ENCODE measurements at places on chromosomes 6 and 20.

- no peak for DNase-seq
Measured at GRCh38 chr6:75283907-75284631, 523 bp downstream of the TMEM30A start.

- DNase-seq: no peak
Measured at GRCh38 chr20:62321521-62321948, 18.7 kb downstream of the ADRM1 start.

GRCh38 chr6:165049362-165049761, 260.0 kb downstream of the C6orf118 start:
- DNase-seq: no peak

DNA sequence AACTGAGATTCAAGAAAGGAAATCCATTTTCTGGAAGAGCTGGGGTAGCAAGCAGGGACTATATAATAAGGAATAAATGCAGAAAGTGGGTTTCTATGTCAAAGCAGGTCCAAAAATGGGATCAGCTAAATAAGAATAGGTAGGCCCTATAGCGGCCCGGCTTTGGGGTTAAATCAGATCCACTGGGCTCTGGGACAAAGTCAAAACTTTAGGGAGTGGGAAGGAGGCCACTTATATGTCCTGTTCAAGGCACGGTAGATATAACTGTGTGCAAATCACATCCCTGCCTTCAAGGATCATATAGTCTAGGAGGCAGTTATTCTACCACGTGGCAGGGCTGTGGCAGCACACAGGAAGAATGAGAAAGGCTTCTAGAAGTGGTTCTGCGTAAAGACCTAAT, 191.4 kb upstream of the CDYL start:
- DNase-seq: no peak

- DNase-seq: no peak
Measured at GRCh38 chr6:1798303-1798964, 188.7 kb downstream of the FOXC1 start.

- no peak for DNase-seq
Measured at GRCh38 chr20:32977281-32978008, 26.8 kb downstream of the SUN5 start.

DNA sequence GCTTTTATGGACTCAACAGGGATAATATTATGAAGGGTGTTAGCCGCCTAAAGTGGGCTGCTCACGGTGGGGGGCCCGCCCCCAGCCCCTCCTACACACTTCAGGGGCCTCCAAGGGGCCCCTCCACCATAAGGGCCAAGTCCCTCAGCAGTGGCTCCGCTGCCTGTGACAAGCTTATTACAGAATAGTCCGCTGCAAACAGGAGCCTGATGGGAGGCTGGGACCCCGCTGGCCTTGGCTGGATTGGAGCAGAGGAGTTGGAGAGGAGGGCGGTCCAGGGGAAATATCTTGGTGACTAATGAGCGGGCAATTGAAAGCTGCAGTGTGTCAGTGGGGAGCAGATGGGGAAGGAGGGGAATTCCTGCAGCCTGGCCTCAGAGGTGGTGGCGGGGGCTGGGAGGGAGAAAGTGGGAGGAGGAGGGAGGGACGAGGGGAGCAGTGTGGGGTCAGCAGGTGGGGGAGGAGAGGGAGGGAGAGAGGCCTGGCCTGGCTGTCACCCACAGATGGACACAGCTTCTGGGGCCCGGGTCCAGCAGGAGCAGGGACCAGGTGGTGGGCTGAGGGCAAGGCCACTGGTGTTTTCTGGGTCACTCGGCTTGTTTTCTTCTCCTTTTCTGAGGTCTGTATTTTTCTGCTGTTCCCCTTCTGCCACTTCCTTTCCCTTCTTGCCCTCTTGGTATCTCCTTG, 57.6 kb upstream of the FOXP4 start:
- no peak for DNase-seq

- DNase-seq: no peak
Measured at GRCh38 chr20:45407067-45407745, 883 bp upstream of the DBNDD2 start.

- DNase-seq: no peak
Measured at GRCh38 chr6:10014557-10014956, 400.3 kb downstream of the TFAP2A start.

DNA sequence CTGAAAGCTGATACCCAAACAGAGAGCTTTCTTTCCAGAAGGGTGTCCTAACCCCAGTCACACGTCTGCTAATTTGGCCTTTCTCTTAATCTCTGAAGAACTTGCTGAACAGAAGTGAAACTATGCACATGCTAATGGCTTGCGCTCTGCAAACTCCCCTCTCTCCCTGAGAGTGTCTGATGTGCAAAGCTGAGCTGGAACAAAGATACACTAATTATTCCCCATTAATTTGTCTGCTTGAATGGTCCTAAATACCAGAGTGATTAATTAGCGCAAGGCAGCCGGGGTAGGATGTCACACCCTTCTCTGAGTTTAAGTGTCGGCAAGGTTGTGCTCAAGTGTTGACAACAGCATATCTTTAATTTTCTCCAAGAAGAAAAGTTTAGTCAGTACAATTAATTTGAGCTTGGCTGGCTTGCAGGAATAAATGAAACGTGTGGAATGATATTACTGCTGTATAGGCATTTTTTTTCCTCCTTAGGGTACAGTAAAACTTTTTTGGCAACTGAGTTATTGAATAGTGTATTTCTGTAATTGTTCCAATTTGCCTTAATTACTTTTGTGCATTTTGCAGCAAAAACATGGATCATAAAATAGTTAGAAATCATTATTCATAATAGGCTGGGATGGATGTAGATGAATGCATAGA, 715.9 kb upstream of the POU3F2 start:
- DNase-seq: no peak

DNA sequence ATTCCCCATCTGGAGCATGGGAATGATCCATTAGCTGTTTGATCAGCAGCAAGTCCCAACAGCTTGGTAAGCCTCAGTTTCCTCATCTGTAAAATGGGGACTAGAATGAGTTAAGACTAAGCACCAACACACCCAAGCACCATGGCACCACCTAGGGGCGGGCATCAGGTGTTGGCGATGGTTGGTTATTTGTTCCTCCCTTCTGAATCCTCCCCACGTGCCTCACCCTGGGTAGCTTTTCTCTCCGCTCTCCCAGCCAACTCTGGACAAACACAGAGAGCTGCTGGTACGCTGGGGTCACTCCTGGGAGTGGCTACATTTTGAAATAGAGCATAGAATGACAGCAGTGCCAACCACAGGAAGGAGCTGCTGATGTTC, 13.3 kb upstream of the ITPR3 start:
- DNase-seq: no peak

DNA sequence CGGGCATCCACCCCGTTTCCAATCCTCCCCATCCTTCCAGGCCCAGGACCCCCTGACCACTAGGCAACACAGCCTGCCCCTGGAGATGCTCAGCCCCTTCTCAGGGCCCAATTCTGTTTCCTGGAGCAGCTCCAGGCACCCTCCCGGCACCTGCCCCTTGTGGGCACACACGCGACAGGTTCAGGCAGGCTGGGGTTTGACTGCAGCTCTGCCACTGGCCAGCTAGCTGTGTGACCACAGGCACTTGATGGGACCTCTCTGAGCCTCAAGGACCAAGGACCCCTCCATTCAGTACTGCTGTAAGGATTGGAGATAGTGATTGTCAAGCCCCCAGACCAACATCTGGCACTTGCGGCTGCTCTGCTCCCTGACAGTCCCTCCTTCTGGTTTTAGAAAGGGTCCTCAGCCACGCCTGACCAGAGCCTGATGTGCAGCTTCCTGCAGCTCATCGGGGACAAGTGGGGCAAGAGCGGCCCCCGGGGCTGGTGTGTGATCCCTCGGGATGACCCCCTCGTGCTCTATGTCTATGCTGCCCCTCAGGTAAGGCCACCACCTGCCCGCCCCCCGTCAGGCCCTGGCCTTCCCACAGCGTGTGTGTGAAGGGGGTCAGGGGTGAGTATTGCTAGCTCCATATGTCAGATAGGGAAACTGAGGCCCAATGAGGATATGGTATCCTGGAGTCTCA, 21.7 kb downstream of the FGD2 start:
- DNase-seq: no peak

DNA sequence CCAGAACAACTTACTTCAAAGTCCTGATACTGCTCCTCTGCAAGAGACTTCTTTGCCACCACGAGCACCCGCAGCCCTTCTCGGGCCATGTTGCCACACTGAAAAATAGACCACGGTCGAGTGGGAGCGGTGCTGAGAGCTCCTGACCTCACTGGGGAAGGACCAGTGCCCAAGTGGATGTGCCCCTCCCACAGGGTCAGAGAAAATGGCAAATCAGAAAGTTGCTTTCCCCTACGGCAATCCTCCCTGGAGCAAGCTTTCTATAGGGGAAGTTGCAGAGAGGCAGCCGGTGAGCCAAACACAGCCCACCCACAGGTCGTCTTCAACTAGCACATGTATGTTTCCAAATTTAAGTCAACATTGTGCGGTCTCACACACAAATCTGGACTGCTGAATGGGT, 85.1 kb upstream of the NFATC2 start:
- no peak for DNase-seq

GRCh38 chr6:128131036-128131435, 230.2 kb upstream of the THEMIS start:
- no peak for DNase-seq

DNA sequence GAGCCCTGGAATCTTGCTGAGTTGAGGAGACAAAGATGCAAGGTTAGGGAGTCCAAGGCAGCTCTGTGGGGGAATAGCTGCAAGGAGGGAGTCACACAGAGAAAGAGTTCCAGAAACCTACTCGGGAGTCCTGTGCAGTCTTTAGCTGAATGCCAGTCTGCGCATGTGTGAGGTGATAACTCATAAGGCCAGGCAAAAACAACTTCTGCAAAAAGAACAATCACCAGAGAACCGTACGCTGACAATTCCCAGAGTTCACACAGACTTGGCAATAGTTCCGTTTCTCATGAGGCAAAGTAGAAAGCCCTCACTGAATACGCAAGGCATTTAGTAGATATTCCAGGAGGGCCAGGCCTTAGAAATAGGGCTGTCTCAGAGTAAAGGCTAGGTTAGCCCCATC, 135.2 kb upstream of the TAB2 start:
- DNase-seq: no peak

DNA sequence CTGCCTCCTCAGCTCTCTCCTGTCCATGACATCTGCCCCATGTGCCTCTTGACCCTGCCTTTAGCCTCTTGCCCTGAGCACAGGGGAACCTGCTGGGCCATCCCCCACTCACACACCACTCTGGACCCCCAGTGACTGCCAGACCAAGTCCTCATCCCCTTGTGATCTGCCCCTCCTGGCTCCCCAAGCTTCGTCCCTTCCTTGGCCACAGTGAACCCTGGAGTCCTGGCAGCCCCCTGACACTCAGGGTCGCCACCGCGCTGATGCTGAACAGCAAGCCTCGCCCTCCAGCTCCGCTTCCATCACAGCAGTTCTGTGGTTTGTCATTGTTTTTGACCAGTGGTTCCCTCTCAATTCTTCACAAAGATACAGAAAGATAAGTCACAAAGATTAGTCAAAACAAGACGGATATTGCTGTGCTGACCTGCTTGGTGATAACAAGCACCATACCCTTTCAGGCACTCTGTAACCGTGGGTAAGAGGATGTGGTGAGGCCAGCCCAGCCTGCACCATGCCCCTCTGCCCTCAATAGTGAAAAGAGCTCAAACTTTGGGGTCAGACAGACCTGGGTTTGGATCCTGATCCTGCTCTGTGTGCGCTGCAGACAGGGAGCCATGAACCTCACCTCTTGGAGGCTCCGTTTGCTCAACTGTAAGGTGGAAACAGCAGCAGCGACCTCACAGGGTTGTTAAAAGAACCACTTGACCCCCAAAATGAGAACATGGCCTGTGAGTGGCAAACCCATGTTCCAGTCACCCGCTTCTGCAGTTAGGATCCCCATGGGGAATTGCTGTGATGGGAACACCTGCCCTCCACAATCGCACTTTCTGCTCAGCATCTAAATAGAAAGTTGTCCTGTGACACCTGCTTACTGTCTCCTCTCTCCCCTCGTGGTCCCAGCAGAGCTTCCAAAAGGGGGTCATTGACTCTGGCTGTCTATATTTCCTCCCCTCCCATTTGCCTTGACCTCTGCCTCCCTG, 114.5 kb downstream of the TOX2 start:
- DNase-seq: no peak

DNA sequence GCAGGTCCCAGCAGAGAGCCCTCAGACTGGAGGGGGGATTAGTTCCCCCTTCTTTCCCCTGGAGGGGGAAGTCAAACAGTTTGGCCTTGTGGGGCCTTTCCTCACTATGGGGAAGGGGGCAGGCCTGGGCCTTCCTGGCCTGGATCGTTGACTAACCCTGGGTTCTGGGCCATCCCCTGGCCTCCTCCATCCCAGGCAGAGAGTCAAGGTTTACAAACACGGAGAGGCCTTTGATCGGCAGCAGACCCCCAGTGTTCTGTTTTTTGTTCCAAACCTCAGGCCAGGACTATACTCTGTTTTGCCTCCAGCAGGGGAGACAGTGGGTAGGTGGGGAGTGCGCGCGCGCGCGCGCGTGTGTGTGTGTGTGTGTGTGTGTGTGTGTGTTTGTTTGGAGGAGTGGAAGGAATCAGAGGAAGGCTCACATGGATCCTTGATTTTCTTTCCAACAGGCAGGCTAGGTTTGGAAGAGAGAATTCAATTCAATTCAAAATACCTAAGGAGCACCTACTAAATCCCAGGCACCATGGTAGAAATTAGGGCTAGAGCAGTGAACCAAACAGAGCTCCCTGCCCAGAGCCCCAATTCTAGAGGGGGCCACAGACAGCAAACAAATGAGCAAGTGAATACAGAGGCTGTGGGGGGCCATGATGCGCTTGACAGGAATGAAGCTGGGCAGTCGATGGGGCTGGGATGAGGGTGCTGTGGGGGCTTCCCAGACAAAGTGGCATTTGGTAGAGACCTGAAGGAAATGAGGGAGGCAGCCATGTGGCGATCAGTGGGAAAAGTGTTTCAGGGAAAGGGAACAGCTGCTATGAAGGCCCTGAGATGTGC, 14.8 kb downstream of the TP53RK start:
- no peak for DNase-seq

GRCh38 chr6:107769053-107769658, 55.0 kb downstream of the SCML4 start:
- DNase-seq: no peak

- DNase-seq: no peak
Measured at GRCh38 chr6:162181111-162181510, 546.5 kb downstream of the PRKN start.

DNA sequence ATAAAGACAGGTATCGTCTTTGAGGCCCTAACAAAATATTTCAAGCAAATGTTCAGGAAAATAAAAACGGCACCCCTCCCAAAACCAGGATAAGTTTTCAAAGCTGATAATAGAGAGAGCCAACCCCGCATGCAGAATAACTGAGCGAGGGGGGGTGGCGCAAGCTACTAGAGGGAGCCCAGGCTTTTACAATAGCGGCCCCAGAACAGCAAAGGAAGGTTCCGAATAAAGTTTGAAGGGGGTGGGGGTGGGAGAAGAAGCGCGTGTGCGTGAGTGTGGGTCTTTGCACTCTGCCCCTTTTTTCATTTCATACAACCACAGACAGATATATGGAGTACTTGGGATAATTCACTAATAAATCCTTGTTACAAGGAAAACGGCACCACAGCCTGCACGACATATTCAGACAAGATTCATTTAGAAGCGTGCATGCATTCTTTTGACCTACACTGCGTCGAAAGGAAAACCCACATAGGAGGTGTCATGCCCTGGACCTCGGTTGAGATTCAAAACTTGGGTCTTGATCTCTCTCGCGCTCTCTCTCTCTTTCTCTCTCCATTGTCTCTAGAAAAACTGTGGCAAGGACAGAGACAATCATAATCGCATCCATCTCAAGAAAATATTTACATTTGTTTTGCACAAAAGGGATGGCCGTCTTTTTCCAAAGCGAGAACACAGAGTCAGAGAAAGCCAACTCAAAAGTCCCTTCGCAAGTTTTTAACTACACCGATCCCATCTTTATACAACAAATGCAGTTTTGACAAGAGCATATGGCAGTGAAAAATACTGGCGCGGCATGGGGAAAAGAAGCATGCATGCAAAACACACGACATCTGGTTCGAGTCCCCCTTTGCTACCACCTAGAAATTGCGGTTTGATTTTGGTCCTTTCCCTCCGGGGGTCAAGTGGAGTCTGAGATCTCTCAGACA, 1.6 kb downstream of the OLIG3 start:
- no peak for DNase-seq

All from cortex of kidney (tissue), 1 donor.